ENCODE measurements at places on chromosomes 6 and 20.

DNA sequence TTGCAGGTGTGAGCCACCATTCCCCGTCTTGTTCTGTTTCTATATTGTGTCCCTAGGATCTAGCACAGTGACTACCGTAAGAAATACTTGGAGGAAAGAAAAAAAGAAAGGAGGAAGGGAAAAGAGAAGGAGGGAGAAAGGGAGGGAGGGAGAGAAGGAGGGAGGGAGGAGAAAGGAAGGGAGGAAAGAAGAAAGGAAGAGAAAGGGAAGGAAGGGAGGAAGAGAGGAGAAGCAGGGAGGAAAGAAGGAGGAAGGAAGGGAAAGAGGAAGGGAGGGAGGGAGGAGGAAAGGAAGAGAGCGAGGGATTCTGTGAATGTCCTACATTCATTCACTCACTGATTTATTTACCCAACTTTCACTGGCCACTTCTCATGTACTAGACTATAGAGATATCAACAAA lies 178.4 kb downstream of the MAFB start:
- H3K27ac ChIP-seq, result no peak overlapping the region
- no peaks in the 10 kb centered on the region for H3K36me3 ChIP-seq
- no peaks in the 10 kb centered on the region for H3K27me3 ChIP-seq
- no peak for DNase-seq
- H3K4me3 ChIP-seq, result no peak overlapping the region

GRCh38 chr6:4879741-4880275 lies 103.6 kb downstream of the CDYL start:
- no peak overlapping the region for H3K4me3 ChIP-seq
- H3K27me3 ChIP-seq, result no peaks in the 10 kb centered on the region
- peaks cover 2% of the 10 kb centered on the region for H3K4me1 ChIP-seq
- H3K36me3 ChIP-seq, result no peaks in the 10 kb centered on the region
- no peak for DNase-seq

DNA sequence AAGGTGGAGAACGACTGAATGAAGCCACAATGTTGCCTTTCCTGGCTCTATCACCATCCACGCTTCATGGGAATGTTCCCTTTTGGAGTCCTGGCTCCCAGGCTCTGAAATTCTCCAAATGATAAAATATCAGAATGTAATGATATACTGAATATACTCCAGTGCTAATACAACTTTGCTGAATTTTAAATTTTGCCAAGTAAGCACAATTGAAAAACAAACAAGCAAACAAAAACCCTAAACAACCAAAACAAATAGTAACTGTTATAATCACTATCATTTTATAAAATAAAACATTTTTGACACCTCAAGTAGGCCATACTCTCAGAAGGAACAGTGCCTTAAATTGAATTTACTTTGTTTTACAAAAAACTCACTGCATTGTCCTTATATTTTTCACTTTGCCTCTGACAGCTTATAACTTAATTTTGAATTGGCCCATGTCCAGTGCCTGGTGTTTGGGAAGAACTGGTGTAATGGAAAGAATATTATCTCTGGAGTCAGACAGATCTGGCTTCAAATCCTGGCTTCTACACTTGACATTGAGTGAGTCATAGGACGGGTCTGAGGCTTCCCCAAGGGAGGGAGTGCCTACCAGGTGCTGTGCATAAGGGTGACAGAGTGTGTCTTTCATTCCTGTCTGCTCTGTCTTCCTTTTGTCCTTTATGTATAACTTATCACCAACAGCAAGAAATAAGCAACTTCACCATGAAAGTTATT lies 698.3 kb downstream of the EPM2A start:
- no peaks in the 10 kb centered on the region for H3K36me3 ChIP-seq
- H3K4me3 ChIP-seq, result no peak overlapping the region
- no peak overlapping the region for H3K27ac ChIP-seq
- H3K4me1 ChIP-seq, result no peaks in the 10 kb centered on the region

- H3K4me1 ChIP-seq, result peaks cover 18% of the 10 kb centered on the region
- H3K36me3 ChIP-seq, result no peaks in the 10 kb centered on the region
- H3K4me3 ChIP-seq, result no peak overlapping the region
- no peak overlapping the region for H3K27ac ChIP-seq
Measured at GRCh38 chr6:134521116-134521501, 203.2 kb upstream of the SGK1 start.

- no peaks in the 10 kb centered on the region for H3K4me1 ChIP-seq
- no peaks in the 10 kb centered on the region for H3K36me3 ChIP-seq
- DNase-seq, result no peak
- H3K4me3 ChIP-seq, result no peak overlapping the region
- no peaks in the 10 kb centered on the region for H3K27me3 ChIP-seq
Measured at GRCh38 chr20:18004384-18005031, 35.7 kb downstream of the MGME1 start.

DNA sequence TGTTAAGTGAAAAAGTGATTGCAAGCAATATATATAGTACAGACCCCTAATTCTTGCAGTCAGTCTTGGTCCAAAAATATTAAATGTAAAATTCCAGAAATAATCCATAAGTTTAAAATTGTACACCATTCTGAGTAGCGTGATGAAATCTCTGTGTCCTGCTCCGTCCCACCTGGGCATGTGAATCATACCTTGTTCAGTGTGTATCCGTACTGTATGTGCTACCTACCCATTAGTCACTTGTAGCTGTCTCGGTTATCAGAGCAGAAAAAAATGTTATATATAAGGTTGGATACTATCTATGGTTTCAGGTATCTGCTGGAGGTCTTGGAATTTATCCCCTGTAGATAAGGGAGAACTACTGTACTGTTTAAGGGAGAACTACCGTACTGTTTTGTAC lies 16.3 kb downstream of the IRAK1BP1 start:
- H3K27ac ChIP-seq, result no peak overlapping the region
- no peak overlapping the region for H3K4me3 ChIP-seq
- H3K36me3 ChIP-seq, result peaks cover 3% of the 10 kb centered on the region
- H3K4me1 ChIP-seq, result no peaks in the 10 kb centered on the region
- no peaks in the 10 kb centered on the region for H3K27me3 ChIP-seq
- no peak for DNase-seq

DNA sequence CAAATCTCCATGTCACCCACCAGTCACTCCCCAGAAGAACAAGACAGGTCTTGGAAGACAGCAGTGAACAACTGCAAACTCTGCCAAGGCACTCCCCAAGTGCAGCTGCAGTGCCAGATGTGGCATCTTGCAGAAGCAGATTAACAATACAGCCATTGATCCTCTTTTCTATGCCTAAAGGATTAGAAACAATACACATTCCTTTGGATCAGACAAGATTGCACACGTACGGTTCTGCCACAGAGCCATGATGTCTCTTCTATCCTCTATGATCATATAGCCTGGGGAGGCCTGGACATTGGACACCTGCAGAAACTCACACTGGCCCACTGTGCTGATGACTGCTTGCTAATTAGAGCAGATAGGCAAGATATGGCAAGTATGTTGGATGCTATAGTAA lies 155.9 kb downstream of the MYLK4 start:
- H3K36me3 ChIP-seq, result no peaks in the 10 kb centered on the region
- H3K4me1 ChIP-seq, result no peaks in the 10 kb centered on the region
- no peak overlapping the region for H3K4me3 ChIP-seq
- H3K27ac ChIP-seq, result no peak overlapping the region

GRCh38 chr6:52546678-52547077 lies 30.2 kb downstream of the TRAM2 start:
- DNase-seq, result no peak
- H3K36me3 ChIP-seq, result no peaks in the 10 kb centered on the region
- no peak overlapping the region for H3K4me3 ChIP-seq

- H3K4me1 ChIP-seq, result no peaks in the 10 kb centered on the region
- H3K27me3 ChIP-seq, result peaks cover 25% of the 10 kb centered on the region
- H3K27ac ChIP-seq, result no peak overlapping the region
- DNase-seq, result no peak
- H3K4me3 ChIP-seq, result no peak overlapping the region
Measured at GRCh38 chr20:46773680-46774079, 64.2 kb downstream of the SLC2A10 start.

DNA sequence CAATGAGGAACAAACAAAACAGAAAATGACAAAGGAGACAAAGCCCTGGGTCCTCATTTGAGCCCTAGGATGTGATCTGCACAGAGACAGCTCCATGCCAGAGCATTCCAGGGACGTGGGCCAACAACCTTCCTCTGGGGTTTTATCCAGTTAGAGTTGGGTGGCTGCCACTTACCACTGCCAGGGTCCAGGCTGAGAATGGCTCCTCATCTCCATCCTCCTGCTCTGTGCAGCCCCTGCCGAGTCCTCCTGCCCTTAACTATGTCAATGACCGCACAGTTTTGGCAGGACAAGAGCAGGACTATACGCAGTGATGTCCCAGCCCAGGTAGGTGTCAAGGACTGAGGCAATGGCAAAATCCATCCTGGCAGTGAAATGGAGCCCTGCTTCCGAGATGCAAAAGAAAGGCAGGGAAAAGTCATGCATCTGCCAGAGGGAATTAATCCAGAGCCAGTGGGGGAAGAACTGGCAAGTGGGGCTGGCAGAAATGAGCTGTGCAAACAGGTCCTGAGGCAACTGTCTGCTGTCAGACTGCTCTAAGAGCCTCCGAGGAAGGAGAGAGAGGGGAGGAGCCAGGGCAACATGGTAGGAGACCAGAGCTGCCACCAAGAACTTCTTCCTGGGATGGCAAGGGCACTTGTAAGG lies 449.4 kb downstream of the PTPRT start:
- no peak overlapping the region for H3K27ac ChIP-seq
- H3K4me3 ChIP-seq, result no peak overlapping the region
- H3K36me3 ChIP-seq, result peaks cover 3% of the 10 kb centered on the region
- no peak for DNase-seq

DNA sequence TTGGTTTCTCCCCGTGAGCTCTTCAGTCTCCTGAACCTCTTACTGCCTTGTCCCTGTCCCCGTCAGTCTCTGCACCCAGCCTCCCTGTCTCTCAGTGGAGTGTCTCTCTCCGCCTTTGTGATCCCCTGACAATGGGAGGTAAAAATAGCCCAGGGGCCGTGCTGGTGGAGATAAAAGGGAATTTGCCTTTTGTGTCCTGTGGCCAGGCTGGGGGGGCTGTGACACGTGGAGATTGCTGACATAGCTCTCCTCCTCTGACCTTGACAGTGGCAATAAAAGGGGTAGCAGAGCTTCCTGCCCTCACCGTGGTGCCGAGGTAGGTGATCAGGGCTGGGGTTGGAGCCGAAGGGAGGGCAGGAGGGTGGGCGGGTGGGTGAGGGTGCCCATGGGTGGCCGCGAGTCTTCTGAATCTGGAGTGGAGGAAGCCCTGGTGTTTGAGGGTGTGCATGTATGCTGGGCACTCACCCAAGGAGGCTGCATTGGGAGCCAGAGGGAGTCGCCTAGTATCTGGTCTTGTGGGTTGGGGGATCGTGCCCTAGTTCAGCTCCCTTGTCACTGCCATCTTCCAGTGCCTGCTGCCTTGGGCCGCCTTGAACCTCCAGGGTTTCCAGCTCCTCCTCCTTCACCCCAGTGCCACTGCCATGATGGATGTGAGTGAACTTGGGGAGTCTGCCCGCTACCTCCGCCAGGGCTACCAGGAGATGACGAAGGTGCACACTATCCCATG lies 21.9 kb downstream of the MYH7B start:
- no peak overlapping the region for H3K27ac ChIP-seq
- no peak overlapping the region for H3K4me3 ChIP-seq
- H3K4me1 ChIP-seq, result no peaks in the 10 kb centered on the region
- DNase-seq, result no peak

- no peak overlapping the region for H3K4me3 ChIP-seq
- H3K27me3 ChIP-seq, result no peaks in the 10 kb centered on the region
- H3K36me3 ChIP-seq, result no peaks in the 10 kb centered on the region
- no peak overlapping the region for H3K27ac ChIP-seq
- no peak for DNase-seq
Measured at GRCh38 chr6:132153221-132153898, 202.2 kb upstream of the CCN2 start.

DNA sequence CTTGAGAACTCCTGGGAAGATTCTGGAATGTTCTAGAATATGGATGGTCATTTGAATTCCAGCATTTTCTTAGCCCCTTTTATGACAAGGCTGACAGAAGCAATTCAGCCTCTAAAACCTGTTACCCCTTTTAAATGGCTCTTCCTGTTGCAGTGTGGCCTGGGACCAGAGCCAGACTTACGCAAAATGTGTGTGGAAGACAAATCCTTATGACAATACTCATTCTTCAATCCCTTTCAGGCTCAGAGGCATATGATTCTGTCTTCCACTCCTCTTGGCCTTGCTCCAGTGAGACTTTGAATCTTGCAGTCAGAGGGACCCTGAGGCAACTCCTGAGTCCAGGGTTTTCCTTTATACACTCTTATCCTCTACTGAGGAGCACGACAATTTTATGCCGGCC lies 287.0 kb downstream of the CLIC5 start:
- no peak overlapping the region for H3K4me3 ChIP-seq
- peaks cover 6% of the 10 kb centered on the region for H3K36me3 ChIP-seq
- H3K4me1 ChIP-seq, result peaks cover under 1% of the 10 kb centered on the region
- DNase-seq, result no peak
- H3K27ac ChIP-seq, result no peak overlapping the region
- peaks cover 2% of the 10 kb centered on the region for H3K27me3 ChIP-seq

- no peak overlapping the region for H3K4me3 ChIP-seq
- peaks cover 12% of the 10 kb centered on the region for H3K4me1 ChIP-seq
- no peak overlapping the region for H3K27ac ChIP-seq
- peaks cover 6% of the 10 kb centered on the region for H3K27me3 ChIP-seq
- DNase-seq, result no peak
Measured at GRCh38 chr6:30748851-30749540, 4.6 kb upstream of the IER3 start.

Measured in activated CD4-positive, alpha-beta memory T cell treated with anti-CD3 and anti-CD28 coated beads, Interleukin-2, amount 10 ng/mL, durations not matched to agents 7 days and 5 days (primary cell).